ENCODE measurements at places on chromosomes 2 and 18.

DNA sequence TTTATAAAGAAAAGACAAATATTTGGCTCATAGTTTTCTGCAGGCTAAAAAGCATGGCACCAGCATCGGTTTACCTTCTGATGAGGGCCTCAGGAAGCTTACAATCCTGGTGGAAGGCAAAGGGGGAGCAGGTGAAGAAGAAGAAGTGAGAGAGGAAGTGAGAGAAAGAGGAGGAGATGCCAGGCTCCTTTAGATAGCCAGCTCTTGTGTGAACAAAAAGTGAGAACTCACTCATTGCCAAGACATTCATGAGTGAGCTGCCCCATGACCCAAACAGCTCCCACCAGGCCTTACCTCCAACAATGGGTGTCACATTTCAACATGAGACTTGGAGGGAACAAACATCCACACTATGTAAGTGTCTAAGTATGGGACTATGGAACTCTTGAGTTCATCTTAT is 14.3 kb downstream of the CCDC150 start:
- DNase-seq: no peak

DNA sequence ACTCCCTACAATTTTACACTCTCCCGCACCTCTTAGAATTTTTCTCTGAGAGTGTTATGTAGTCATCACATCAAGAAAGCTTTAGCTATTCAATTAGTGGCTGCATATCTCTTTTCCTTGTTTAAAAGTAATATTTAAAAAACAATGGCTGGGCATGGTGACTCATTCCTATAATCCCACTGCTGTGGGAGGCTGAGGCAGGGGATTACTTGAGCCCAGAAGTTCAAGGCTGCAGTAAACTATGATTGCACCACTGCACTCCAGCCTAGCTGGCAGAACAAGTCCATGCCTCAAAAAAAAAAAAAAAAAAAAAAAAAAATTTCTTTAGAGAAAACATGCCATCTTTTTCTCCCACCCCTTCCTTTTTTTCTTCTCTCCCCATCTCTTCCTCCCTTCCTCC is 44.3 kb downstream of the AQP4 start:
- DNase-seq: no peak

DNA sequence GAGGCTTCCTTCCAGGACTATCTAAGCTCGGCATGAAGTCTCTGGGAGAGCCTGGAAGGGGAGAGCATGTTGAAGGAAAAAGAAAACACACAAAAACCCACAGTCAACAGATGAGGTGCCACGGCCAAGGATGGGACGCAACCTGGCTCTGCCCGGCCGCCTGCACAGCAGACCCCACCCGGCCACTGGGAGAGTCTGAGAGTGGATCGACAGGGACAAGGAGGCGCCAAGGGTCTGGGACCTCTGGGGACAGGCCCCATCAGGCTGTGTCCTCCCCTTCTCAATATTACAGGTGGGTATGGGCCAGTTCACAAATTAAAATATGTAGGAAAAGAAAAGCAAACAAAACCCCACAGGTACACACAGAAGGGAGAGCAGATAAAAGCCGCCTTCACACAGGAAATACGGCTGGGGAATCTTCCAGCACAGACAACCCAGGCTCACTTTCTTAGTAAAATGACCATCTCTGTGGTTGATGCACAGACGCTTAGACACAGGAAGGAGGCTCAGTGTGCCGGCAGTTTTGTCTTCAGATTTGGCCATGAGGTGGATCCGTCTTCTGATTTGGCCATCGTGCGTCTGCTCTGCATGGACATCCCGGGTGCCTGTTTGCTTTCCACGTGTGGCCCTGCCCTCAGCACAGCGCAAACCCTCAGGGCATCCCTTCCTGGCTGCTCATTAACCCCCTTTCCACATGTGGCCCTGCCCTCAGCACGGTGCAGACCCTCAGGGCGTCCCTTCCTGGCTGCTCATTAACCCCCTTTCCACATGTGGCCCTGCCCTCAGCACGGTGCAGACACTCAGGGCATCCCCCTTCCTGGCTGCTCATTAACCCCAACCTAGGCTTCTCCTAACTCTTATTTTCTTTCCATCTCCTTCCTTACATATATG is 138.4 kb downstream of the EIPR1 start:
- no peak for DNase-seq

DNA sequence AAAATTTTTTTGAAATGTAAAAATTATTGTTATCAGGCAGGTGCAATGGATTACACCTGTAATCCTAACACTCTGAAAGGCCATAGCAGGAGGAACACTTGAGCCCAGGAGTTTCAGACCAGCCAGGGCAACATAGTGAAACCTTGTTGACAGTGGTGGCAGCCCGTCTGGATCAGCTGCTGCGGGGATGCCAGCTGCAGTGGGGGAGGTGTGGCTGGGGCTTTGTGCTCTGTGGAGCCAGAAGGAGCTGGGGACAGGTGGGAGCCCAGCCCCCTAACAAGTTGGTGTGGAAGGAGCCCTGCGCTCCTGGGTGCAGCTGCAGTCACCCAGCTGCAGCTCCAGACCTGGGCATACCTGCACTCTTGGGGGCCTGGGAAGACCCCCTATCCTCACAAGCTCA is 182.4 kb upstream of the MC4R start:
- peak; percentile 5 for DNase-seq

- DNase-seq: peak; percentile 84
Observed at GRCh38 chr2:217729421-217730053, 273.3 kb downstream of the TNS1 start.

DNA sequence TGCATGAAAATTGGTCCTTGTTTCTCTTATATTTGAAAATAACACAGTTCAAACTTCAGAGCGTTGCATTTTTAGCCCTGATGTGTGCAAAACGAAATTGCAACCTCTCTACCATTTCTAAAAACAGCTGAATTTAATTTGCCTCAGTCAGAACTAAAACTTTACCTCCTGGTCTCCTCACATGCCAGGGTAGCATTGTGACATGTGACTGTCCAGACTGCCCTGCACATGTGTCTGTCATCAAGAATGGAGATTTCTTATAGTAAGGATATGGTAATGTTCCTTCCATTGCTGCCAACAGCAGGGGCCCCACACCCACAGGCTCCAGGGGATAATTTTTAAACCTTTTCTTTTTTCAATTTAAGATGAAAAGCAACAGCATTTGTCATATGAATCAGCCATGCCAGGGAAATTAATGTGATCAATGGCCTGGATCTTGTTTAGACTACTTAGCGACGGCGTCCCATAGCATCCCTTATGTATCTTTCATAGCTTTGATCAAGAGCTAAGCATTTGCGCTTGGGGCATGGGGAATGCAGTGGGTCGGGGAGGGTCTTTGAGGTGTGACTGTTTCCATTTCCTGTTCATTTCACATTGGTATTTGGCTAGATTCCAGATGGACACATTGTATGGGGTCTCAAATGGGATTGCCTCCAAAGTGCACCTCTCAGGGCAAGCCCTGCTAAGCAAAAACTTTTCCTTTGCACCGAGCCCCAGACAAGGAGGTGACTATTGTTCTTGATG is 92.4 kb upstream of the RASGRP3 start:
- no peak for DNase-seq

DNA sequence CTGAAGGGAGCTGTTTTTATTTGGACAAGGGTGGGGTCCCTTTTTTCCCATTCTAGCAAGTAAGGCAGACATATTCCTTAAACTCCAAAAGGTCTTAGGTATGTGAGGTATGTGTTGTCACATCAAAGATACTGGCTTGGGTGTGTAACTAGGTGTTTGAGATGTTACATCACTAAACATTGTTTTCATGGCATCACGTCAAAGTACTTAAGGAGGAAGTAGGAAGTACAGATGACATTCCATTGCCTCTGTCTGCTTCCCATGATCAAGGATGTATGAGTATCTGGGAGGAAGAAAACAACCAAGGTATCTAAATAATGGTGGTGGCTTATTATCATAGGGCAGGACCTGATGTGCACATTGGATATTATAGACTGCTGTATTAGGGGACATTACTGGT is 39.3 kb downstream of the CD302 start:
- no peak for DNase-seq

GRCh38 chr18:11651899-11652298 is 37.2 kb upstream of the GNAL start:
- DNase-seq: no peak

DNA sequence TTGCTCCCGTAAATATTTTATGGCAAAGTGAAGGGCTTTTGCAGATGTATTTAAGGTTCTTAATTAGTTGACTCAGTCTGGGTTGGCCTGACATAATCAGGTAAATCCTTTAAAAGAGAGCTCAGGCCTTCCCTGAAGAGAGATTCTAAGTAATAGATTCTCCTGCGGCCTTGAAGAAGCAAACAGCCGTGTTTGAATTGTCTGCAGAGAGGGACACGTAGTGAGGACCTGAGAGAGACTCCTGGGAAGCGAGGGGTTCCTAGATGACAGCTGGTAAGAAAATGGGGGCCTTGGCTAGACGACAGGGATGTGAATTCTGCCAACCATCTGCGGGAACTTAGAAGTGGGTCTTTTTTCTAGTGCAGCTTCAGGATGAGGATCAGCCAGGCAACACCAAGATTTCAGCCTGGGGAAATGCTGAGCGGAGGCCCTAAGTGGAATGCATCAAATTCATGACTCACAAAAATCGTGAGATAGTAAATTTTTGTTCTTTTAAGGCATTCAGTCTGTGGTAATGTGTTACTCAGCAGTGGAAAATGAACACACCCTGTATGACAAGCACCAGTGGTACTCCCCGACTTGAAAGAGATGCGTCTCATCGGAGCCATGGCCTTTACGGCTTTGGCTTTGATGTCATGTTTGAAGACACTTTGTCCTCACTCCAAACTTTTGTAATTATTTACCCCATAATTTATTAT is 62.1 kb upstream of the SMIM21 start:
- DNase-seq: peak; percentile 14

- peak; percentile 11 for DNase-seq
Observed at GRCh38 chr2:181459621-181460021, 2.4 kb downstream of the ITGA4 start.

GRCh38 chr2:195602687-195603086 is 54.3 kb upstream of the SLC39A10 start:
- DNase-seq: no peak

GRCh38 chr2:144449028-144449406 is 70.9 kb downstream of the ZEB2 start:
- no peak for DNase-seq

DNA sequence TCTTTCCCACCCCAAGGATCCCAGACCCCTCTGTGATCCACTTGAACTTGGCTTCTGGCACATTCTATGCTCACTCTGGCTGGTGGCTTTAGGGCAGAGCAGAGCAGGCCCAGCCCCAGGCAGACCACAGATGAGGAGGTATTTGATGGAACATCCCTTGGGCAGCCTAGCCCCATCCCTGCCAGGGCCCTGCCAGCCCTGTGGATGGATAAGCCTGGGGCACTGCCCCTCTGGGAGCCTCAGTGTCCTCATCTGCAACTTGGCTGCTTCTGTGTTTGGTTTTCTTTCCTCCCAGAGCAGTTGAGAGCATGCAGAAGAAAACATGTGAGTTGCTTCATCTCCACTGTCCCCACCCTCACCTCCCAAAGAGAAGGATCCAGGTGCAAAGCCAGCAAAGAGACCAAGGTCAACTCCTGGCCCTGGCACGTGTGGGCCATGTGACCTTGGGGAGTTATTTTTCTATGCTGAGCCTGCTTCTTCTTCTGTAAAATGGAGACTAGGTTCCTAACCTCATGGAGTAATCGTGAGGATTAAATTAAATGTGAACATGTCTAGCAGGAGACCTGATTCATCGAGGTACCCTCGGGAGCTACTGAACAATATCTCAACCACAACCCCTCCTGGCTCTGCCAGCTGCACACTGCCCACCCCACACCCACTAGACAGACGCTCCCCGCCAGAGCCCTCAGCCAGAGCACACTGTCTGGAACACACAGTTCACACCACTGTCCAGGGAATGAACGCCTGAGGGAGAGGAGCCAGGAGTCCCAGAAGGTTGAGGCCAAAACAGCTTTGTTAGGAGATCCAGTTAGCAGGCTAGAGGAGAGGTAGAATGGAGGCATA is 14.6 kb upstream of the TNS1 start:
- no peak for DNase-seq

- no peak for DNase-seq
Observed at GRCh38 chr18:32393407-32393806, 77.3 kb downstream of the GAREM1 start.

- DNase-seq: peak; percentile 71
Observed at GRCh38 chr2:178806543-178806942, 680 bp downstream of the TTN start.

- no peak for DNase-seq
Observed at GRCh38 chr2:139271149-139271548, 491.0 kb upstream of the NXPH2 start.

GRCh38 chr2:109123586-109124201 is 5.3 kb upstream of the SH3RF3 start:
- no peak for DNase-seq

- no peak for DNase-seq
Observed at GRCh38 chr2:150286730-150287362, 200.6 kb downstream of the RND3 start.

- DNase-seq: peak; percentile 49
Observed at GRCh38 chr18:32549248-32550110, 78.8 kb upstream of the GAREM1 start.

- DNase-seq: no peak
Observed at GRCh38 chr18:13390711-13391110, 172.2 kb downstream of the LDLRAD4 start.

- DNase-seq: no peak
Observed at GRCh38 chr2:14126846-14127245, 505.7 kb upstream of the LRATD1 start.

DNA sequence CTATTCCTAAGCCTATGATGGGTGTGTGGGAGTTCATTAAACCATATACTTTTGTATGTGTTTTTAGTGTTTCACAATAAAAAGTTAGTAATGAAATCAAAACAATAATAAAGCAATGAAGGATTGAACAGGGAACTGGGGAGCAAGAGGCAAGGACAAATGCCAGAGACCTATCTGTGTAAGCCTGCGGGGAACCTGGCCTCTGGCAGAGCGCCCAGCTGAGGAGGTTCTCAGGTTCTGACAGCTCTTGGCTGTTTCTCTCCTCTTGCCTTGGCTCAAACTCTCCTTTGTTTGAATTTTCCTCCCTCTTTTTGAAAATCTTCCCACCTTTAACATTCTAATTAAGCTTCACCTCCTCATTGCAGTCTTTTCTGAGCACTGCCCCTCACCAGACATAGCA is 200.0 kb upstream of the NCKAP5 start:
- no peak for DNase-seq

GRCh38 chr2:80438686-80439085 is 134.1 kb upstream of the LRRTM1 start:
- DNase-seq: no peak

Measured in muscle of back (tissue), 13 donors.